ENCODE measurements at places on chromosomes 3 and 15.

- DNase-seq = no peak
These were observed 138.1 kb downstream of the GREM1 start for GRCh38 chr15:32855942-32856341.

- no peak for DNase-seq
These were observed 422.9 kb upstream of the GRM7 start for GRCh38 chr3:6438031-6438430.

- no peak for DNase-seq
These were observed 704.1 kb upstream of the SGO1 start for GRCh38 chr3:20890111-20890519.

DNA sequence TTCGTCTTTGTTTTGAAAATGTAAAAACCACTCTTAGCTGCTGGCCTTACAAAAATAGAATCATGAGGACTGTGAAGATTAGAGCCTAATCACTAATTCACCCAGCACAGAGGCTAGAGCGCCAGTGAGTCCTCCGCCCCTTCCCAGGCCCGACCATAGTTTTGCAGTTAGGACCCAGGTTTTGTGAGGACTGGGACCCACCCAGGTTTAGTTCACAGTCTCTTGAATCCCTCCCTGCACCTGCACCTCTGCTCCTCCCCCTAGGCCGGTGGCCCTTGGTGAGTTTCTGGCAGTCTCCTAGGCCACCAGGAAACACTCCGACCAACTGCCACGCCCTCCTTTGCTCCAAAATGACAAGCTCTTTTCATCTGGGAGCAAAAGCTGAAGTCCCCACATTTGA is 136.0 kb upstream of the CCDC54 start:
- DNase-seq = peak; percentile 9

DNA sequence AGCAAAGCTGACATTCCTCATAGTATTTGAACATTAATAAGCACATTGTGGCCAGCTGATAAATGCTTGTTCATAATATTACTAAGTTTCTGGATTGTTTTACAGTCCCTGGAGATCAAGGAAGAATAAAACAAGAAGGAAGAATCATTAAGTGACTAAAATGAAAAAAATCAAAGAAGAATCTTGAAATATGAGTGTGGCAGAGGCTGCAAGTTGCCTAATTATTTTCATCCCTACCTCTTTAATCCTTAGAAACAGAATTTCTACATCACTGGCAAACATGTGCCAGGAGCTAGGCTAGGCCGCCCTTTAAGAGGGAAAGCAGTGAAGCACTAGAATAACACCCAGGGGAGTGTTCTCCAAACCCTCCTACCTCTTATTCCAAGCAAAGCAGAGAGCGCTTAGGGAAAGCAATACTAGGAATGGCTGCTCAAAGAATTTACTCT is 98.9 kb downstream of the MAGI1 start:
- no peak for DNase-seq

DNA sequence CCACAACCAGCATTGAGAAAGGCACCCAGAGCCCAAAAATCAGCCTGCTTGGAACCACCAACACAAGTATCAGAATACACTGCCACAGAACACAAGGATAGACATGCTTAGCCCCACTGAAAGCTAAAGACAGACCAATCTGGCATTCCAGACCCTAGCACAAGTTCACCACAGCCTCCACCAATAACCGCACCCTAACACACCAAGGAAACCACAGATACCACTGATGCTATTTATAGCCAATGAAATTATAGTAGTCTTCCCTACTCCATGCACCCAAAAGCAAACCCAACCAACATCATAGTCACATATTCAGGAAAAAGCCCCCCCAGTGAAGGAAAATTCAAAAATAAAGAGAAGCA is 83.9 kb upstream of the STT3B start:
- no peak for DNase-seq

- DNase-seq = no peak
These were observed 136.1 kb upstream of the UBE2E1 start for GRCh38 chr3:23669541-23670255.

GRCh38 chr3:168051531-168052471 is 43.9 kb downstream of the GOLIM4 start:
- no peak for DNase-seq

DNA sequence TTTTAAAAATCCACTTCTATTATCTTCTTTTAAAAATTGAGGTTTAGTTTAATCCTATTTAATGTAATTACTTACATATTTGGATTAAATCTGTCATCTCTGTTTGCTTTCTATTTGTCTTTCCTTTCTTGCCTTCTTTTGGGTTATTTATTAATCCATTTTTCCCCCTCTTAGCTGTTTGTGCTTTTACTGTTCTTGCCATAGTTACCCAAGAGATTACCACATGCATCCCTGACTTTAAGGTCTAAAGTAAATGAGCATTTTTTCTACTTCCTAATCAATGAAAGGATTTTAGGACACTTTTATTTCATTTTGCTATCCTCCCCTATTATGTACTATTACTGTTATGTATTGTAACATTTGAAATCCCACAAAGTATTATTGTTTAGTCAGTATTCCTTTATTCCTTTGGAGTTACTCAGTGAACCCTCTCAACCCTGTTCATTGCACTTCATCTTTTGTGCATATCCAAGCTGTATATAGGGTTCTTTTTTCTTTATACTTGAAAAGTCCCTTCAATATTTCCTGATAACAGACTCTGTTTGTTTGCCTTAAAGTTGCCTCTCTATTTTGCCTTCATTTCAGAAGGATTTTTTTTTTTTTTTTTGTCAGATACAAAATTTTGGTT is 62.7 kb downstream of the MEF2A start:
- no peak for DNase-seq

- peak; percentile 2 for DNase-seq
These were observed 190.5 kb upstream of the NECTIN3 start for GRCh38 chr3:110881069-110881468.

DNA sequence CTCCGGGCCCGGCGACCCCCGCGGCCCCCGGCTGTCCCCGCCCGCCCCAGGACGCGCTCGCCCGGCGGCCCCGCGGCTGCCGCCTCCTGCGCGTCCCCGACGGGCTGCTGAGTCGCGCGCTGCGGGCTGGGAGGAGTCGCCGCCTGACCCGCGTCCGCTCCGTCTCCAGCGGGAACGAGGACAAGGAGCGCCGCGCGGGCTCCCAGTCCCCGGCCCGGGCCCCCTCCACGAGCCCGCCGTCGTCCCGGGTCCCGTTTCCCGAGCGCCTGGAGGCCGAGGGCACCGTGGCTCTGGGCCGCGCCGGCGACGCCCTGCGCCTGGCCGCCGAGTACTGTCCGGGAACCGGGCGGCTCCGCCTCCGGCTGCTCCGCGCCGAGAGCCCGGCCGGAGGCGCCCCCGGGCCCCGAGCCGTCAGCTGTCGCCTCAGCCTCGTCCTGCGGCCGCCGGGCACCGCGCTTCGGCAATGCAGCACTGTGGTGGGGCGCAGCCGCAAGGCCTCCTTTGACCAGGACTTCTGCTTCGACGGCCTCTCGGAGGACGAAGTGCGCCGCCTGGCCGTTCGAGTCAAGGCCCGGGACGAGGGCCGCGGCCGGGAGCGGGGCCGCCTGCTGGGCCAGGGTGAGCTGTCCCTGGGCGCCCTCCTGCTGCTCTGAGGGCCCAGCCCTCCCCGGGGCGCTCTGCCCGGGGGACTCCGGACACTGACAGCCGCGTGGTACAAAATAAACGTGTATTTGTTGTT is 1.5 kb downstream of the C2CD4A start:
- peak; percentile 26 for DNase-seq

GRCh38 chr3:148331081-148331846 is 366.4 kb upstream of the AGTR1 start:
- no peak for DNase-seq

GRCh38 chr3:184821034-184821433 is 9.1 kb downstream of the VPS8 start:
- no peak for DNase-seq

- no peak for DNase-seq
These were observed 62.7 kb downstream of the EXOG start for GRCh38 chr3:38558864-38559263.

Data from stimulated activated CD4-positive, alpha-beta T cell treated with anti-CD3 and anti-CD28 coated beads, Interleukin-2, amount 100 ng/mL, for 24 hours (primary cell).